NCI-H2227 treated with DMSO at 0.1 percent for 48 hours (cell line): ENCODE measurements at places on chromosomes 7 and 10.

GRCh38 chr7:6286486-6286885, 14.1 kb upstream of the CYTH3 start:
- DNase-seq = no peak

GRCh38 chr10:29470843-29471543, 163.8 kb downstream of the SVIL start:
- no peak for DNase-seq

- no peak for DNase-seq
Measured at GRCh38 chr10:1724921-1725488, 12.3 kb downstream of the ADARB2 start.

GRCh38 chr7:7653593-7654187, 13.1 kb downstream of the UMAD1 start:
- no peak for DNase-seq

DNA sequence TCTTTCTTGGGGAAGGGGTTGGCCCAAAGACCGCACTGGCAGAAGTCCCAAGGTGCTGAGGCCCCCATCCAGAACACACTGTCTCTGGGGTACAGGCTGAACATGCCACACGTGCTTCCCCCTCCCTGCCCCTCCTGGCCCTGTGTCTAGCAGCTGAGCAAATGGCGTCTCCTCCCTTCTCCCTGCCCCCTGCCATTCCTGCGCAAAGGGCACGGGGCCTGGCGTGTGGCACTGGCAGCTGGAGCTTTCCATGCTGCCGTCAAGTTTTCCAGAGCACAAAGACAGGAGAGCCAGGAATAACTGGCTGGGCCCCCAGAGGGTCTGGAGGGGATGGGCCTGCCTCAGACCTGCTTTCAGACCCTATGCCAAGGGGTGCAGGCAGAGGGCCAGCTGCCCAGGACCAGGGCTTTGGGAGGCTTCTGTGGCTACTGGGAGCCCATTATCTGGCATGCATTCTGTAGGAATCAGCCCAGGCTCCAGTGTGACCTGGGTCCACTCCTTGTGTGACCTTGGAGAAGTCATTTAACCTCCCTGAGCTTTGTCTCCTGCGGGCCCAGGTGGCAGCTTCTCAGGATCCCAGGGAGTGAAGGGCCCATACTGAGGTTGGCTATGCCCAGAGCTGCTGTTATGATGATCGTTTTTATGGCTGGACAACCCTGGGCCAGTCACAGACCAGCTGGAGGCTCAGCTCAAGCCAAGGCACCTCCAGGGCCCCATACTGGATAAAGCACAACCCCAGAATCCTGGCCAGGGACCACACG, 710 bp upstream of the LDB3 start:
- no peak for DNase-seq

DNA sequence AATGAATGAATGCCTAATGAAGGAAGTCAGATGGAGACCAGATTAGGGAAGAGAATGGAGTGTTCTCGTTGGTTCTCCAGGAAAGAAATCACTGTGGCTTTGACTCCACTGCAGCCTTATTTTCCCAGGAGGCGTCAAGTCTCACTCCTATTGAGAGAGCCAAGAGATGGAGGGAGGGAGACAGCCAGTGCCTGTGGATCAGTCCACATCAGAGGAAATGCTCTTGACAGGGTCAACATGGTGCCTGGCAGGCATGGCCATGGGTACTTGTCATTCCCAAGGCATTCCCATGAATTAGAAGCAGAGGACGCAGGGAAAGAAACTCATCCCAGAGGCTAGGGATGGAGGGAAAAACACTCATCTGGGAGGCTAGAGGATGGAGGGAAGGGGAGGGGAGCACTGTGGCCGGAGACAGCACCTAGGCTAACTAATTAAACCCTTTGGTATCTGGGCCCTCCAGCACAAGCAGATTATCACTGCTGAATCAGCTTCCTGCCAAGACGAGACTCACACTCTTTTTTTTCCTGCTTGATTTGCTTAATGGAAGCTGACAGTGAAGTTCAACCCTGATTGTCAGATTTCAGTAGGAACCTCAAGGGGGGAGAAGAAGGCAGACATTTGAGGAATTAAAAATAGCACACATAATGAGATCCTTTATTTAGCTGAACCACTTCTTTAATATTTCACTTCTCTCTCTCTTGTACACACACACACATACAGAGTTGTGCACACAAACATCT, 1233.2 kb upstream of the AUTS2 start:
- no peak for DNase-seq

DNA sequence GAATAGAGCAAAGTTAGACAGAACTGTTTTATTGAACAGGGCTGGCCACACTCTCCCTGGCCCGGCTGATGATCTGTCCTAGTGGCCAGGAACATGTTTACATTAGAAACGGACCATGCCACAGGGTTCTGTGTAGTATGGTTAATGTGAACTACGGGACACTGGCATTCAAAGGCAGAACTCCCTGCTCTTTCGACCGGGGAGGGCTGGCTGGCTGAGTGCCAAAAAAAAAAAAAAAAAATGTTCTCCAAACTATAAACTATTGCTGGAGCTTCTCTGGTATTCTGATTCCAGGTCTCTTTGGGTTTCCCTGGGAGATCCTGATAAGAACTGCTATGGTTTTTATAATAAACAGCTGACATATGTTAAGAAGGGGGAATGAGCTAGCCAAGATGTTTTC, 1262.6 kb upstream of the SORCS1 start:
- DNase-seq = no peak

DNA sequence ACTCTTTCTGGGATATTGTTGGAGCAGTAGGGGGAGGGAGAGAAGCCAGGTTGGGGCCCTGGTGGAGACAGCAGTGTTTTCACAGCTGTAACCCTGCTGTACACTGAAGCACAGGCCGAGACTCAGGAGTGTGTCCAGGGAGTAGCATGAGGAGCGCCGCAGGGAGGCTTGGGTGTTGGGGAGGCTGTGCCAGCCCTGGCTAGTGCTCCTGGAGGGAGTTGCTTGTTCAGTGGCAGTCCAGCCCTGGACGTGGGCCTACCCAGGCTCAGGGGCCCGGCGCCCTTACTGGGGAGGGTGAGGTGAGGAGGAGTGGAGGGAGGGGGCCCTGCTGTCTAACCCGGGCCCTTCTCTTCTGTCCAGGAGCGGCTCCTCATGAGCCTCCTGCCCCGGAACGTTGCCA, 35.9 kb downstream of the ADCY1 start:
- DNase-seq = no peak

GRCh38 chr10:119454316-119454715, 88.2 kb downstream of the RGS10 start:
- no peak for DNase-seq

- DNase-seq = peak; percentile 65
Measured at GRCh38 chr7:97015756-97016380, 8.8 kb downstream of the DLX5 start.

DNA sequence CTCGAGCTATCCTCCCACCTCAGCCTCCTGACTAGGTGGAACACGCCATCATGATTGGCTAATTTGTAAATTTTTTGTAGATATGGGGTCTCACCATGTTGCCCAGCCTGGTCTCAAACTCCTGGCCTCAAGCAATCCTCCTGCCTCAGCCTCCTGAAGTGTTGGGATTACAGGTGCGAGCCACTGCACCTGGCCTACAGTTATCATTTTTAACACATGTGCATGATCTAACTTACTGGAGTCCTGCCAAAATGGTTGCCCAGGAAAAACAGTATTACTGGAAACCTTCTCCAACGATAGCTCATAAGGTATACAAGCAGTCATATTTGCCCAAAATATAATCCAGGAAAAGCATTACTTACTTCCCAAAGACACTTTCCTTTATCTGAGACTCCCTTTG, 20.2 kb downstream of the MRPL32 start:
- DNase-seq = no peak

DNA sequence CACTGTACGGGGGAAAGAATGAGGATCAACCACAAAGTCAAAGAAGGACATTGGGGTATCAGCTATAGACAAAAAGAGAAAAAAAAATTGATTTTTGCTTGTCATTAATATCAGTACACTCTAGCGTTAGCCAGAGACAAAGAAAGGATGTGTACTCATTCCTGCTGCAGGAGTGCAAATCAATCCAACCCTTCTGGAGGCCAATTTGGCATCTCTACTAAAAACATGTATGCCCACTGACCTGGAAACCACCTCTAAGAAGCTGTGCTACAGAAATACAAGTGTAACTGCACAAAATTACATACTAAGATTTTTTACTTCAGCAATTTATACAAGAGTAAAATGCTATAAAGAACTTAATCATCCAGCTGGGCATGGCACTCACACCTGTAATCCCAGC, 13.6 kb downstream of the NSMCE4A start:
- peak; percentile 36 for DNase-seq

DNA sequence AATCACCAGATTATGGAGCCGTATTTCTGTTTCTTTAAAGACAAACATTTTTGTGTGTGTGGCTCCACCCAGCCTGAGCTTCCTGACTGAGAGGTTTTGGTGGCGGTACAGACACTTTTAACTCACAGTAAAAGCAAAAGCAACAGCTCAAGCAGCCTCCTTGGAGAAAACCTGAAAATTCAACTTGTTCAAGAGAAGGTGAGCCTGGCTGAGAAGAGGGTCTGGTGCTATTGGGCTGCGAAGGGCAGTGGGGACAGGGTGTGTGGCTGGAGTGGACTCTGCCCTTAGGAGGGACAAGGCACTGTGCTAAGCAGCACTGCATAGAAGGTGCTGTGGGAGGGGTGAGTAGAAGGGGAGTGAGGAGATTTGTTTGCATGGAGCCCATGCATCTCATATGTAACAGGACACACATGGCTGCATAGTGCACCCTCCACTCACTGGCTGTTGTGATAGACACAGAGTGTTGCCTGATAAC, at the start of gene GIMAP7:
Gene GIMAP7, plus strand, starts transcription at position 125 of the 475 bp plus-strand sequence. CDS start 5,103 bp downstream, outside the sequence.
- no peak for DNase-seq

DNA sequence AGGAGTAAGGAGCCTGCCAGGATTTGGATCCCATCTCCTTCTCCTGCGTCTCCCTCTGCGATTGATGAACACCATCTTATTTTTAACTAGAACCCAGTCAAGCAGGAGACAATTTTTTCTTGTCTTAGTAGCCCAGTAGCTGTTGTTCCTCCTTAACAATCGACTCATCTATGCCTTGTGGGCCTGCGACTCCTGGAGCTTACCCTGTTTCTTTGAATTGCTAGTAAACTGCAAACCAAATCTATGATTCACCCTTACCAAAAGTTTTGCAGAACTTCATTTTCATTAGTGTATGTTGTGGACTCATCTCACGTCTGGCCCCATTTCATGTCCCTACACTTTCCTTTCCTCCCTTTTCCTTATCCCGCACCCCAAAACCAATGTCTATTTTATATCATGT, 37.7 kb downstream of the TRIL start:
- DNase-seq = no peak

GRCh38 chr7:155303039-155303593, 5.4 kb downstream of the INSIG1 start:
- DNase-seq = no peak

DNA sequence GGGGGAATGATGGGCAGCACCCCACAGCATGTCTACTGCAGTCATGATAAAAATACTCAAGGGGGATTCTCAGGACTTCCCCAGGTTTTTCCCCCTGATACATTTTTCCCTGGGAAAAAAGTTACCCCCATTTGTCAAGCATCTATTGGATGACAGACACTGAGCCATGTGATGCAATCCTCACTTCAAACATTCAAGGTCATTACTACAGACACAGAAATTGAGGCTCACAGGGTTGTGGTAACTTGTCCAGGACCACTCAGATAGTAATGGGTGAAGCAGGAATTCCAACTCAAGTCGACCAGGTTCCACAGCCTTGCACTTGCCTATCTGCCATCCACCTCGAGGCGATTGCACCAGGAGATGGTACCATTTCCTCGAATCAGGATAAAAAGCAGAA, 31.7 kb downstream of the PPP1R3C start:
- DNase-seq = no peak

DNA sequence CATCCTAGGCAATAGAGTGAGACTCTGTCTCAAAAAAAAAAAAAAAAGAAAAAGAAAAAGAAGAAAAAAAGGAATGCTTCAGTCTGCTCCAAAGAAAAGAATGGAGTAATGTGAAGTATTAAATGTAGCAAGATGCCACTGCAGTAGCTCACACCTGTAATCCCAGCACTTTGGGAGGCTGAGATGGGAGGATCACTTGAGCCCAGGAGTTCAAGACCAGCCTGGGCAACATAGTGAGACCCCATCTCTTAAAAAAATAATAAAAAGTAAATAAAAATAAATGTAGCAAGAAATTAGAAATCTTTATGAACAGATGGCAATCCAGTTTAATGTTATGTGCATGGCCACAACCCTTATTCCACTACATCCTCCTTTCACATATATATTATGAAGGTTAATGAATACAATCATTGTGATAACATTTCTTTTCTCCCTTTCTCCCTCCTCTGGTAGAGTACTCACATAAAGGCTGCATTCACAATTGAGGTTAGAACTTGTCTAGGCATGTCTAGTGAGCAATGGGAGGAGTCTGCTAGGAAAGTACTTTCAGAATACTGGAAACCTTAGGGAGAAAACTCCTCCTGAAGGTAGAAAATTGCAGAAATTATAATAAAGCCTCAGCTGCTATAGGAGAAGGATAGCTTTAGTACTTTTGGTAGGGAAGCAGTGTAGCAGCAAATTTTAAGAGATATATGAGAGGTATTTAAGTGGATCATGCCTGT, 20.4 kb downstream of the KLLN start:
- DNase-seq = no peak

GRCh38 chr10:96576277-96576980, 10.4 kb downstream of the TM9SF3 start:
- no peak for DNase-seq

DNA sequence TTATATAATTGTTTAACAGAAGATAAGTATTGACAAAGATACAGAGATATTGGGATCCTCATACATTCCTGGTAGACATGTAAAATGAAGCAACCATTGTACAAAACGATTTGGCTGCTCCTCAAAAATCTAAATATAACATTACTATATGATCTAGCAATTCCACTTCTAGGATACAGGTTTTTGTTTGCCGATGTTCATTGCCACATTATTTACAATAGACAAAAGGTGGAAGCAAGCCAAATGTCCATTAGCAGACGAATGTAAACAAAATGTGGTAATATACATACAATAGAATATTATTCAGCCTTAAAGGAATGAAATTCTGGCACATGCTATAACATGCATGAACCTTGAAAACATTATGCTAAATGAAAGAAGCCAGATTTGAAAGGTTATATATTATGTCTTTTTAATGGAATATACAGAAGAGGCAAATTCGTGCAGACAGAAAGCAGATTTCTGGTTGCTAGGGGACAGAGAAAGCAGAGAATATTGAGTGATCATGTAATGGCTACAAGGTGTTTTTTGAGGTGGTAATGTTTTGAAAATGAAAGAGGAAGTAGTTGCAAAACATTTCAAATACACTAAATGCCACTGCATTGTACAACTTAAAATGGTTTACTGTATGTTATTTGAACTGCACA, 44.9 kb downstream of the POLR1F start:
- no peak for DNase-seq

DNA sequence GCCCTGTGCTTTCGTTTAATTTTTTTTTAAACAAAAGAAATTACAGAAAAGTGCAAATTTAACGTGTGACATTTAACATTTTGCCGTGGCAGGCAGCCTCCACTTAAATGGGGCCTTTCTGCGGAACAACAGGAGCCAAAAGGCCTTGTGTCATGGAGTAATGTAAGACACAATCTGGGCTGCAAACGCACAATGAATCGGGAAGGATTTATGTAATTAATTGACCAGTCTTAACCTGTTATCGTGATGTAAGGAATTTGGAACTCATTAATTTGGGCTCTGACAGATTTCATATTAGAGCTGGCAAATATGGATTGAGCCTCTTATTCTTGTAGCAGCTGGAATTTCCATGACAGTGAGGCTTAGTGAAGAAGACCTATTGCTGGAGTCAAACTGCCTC, 86.4 kb downstream of the SNX10 start:
- no peak for DNase-seq

- DNase-seq = no peak
Measured at GRCh38 chr10:103578782-103579382, 85.4 kb downstream of the NEURL1 start.

- no peak for DNase-seq
Measured at GRCh38 chr7:151999424-152000090, 25.9 kb upstream of the GALNT11 start.
